Natural killer cell (primary cell): ENCODE measurements at places on chromosomes 3 and 15. TPM values are rescaled to one million over a fixed set of nuclear protein-coding genes. Genes with fewer than 3 reads are reported as not detected.

The PPP1R14D gene
- not detected for total RNA-seq

DNA sequence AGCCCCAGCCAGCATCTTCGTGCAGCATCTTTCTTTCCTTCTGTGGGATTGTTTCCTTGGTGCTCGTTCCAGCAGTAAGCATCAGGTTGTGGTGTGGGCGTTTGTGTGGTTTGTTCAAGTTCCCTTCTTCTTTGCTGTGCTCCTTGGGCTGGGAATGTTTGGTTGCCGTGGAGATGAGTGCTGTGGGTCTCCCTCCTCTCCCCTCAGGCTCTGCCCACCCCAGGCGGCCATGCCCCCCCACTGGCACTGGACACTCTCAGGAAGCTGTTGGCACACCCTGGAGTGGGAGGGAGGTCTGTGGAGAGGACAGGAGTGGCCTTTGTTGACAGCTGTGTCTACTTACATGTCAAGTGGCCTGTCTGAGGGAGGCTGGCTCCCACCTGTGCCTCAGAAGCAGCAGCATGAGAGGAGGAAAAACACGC lies 46.5 kb upstream of the SACM1L start:
- no peak for DNase-seq
- H3K4me3 ChIP-seq: no peak overlapping the region

The IGSF10 gene
- not detected for total RNA-seq

- no peak overlapping the region for H3K4me3 ChIP-seq
- no peak for DNase-seq
- no peaks in the 10 kb centered on the region for H3K27me3 ChIP-seq
- H3K36me3 ChIP-seq: no peaks in the 10 kb centered on the region
- no peak overlapping the region for H3K27ac ChIP-seq
- H3K4me1 ChIP-seq: no peaks in the 10 kb centered on the region
Measured at GRCh38 chr15:52922871-52923270, 132.7 kb upstream of the ONECUT1 start.
